ENCODE measurements at places on chromosomes 11 and 22.
A peak's percentile ranks its signal among the peaks of the same experiment; 100 is the strongest.

DNA sequence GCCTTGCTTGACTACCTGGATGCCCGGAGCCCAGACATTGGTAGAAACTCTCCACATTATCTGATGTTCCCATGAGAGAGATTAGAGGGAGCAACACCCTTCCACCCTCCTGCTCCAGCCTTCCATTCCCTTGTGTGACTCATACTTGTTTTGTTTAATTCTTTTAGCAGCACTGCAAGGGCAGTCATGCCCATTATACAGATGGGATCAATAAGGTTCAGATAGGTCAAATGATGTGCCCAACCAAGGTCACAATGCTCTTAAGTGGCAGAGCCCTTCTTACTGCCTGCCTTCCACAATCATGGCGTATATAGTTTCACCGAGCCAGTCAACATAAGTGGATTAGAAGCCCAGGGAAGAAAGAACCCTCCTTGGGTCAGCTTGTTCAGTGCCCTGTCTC lies 6.6 kb upstream of the CCDC134 start:
- no peak for DNase-seq

DNA sequence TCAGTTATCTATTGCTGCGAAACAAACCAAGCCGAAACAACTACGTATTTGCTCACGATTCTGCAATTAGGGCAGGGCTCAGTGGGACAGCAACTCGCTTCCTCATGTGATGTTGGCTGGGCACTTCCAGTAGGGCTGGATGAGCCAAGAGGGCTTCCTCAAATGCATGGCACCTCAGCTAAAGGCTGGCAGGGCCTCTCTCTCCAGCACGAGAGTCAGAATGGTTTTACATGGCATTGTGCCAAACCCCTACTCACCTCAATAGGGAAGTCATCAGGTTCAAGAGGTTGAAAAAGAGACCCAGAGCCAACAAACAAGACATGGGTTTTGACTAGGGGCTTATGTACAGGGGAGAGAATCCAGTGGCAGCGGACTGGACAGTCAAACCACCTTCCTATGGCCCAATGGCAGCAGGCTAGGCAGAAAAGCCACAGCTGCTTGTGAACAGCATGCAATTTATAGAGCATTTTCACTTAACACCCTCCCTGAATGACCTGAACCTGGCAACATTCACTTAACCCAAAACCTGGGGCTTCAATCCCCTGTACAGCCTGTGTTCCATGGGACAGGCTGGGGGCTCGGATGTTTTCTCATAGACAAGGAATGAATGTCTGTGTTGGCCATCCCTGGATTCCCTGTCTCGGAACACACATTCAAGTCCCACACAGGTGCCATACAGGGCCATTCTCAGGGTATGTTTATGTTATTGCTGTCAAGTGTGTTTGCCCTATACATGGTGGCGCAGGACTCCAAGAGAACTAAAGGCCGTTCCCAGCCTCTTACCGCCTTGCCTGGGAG lies 154.2 kb upstream of the NAV2 start:
- DNase-seq = no peak

- DNase-seq = no peak
Measured at GRCh38 chr11:94400050-94400449, 1.2 kb downstream of the GPR83 start.

- no peak for DNase-seq
Measured at GRCh38 chr22:24565077-24565476, 9.3 kb downstream of the SNRPD3 start.

GRCh38 chr11:45022294-45023064 lies 71.8 kb upstream of the TP53I11 start:
- DNase-seq = no peak

GRCh38 chr11:83569134-83569805 lies 283.1 kb upstream of the CCDC90B start:
- no peak for DNase-seq

- DNase-seq = no peak
Measured at GRCh38 chr11:121793291-121793690, 322.7 kb downstream of the BLID start.

DNA sequence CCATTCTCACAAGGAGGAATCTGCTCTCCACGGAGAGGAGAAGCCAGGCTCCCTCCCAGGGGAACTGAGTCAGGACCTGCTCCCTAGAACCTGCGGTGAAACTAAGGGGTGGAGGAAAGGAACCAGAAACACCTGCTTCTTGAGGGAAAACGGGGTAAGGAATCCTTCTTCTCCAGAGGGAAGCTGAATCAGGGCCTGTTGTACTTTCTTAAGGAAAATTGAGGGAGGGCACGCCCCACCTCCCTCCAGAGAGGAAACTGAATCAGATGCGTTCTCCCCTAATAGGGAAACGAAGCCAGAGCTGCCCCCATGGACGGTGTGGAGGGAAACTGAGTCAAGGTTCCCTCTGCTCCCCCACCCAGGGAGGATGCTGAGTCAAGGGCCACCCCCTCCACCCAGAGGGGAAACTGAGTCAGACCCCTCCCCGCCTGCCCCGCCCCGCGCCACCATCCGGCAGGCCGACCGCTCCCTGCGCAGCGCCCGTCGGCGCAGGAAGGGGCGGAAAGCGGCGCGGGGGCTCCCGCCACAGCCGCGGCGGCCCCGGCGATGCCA lies 393 bp downstream of the RELA start:
- no peak for DNase-seq

GRCh38 chr11:128291835-128292234 lies 295.5 kb downstream of the ETS1 start:
- DNase-seq = no peak

DNA sequence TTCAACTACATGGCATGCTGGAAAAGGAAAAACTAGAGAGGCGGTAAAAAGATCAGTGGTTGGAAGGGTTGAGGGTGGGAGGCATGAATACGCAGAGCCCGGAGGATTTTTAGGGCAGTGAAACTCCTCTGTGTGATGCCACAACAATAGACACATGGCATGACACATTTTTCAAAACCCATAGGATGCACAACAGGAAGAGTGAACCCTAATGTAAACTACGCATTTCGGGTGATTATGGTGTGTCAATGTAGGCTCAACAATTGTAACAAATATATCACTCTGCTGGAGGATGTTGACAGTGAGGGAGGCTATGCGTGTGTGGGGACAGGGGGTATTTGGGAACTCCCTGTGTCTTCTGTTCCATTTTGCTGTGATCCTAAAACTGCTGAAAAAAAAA lies 15.7 kb upstream of the FAM83F start:
- no peak for DNase-seq

GRCh38 chr11:64299847-64300648 lies at the start of gene CATSPERZ:
Gene CATSPERZ (plus strand): TSS chr11:64300358. CDS start chr11:64300411, 53 bp downstream.
- no peak for DNase-seq

DNA sequence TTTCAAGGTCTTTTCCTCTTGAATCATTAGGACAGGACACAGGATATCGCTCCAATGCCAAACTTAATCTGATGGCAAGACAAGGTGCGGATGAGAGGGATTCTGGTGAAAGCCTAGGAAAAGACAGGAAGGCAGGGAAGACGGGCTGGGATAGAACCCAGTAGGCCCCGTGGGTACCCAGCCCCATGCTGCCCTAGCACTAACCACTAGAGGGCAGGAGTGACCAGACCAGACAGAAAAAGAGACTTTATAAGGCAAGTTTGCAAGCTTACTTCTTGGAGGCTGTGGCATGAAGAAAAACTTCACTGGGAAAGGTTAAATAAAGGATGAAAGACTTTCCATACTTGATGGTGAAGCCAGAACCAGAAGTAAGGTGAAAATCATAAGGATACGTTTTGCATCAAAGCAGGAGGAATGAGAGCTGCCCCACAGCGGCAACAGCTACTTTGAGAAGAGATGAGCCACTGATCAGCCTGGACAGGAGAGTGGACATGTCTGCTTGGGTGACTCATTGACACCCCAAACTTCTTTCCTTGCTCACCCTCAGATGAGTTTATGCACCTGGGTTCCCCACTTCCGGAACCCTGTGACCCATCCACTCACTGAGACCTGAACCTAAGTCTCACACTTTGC lies 39.8 kb downstream of the SYN3 start:
- DNase-seq = peak; percentile 73

- DNase-seq = no peak
Measured at GRCh38 chr11:128324531-128325141, 262.7 kb downstream of the ETS1 start.

DNA sequence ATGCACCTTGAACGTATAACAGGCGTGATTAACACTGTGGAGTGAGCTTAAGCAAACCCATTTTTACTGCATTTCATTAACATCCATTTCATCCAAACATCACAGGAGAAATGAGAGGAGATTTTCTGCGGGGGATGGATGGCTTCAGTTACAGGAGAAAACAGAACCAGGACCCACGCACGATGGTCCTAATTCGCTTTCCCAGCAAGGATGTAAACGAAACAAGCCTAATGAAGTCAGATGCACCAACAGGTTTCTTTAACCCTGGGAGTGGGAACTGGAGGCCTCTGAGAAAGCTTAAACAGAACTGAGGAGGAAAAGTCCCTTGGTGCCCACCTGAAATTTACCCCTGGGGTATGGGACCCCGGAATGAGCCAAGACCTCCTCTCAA lies 2.7 kb downstream of the CADM1 start:
- peak; percentile 16 for DNase-seq

GRCh38 chr11:37502202-37502601 lies 904.2 kb upstream of the RAG2 start:
- no peak for DNase-seq

GRCh38 chr11:127962416-127962815 lies 624.9 kb downstream of the ETS1 start:
- DNase-seq = no peak

- no peak for DNase-seq
Measured at GRCh38 chr22:30810105-30810504, 115.4 kb downstream of the OSBP2 start.

DNA sequence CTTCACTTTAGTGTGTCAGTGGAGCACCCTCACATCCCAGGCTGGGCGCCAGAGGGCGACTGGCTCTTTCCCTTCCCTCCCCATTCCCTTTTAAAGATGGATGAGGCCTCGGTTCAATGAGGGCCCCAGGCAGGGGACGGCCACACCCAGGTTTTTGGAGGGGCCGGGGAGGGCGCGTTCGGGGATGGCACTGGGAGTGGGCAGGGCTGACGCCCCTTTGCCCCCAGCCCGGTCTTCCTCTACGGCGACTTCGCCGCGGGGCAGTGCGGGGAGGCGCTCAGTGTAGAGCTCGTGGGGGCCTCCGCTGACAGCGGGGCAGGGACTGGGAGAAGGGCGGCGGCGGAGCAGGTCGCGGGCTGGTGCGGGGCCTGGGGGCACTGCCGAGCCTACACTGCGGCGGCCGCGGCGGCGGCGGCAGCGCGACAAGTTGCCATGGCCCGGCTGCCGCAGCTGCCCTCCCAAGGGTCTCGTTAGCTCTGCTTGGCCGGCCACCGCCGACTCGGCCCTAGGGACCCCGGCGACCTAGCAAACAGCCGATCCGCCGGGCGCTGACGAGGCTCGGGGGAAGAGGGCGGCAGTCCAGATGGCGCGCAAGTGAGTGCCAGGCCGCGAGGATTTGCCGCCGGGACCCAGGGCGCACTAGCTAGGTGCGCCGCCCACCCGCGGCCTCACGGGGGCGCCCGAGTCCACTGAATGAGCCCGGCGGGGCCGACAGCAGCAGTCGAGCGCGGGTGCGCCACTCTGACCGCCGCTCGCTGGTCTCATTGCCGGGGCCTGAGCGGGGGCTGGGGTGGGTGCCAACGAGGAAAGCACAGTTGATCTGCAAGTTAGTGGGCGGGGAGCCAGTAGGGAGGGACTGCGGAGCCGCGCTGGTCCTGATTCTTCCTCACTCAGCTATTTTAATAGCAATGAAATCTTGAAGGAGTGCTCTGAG lies 92.7 kb downstream of the RRM1 start:
- DNase-seq = peak; percentile 92

DNA sequence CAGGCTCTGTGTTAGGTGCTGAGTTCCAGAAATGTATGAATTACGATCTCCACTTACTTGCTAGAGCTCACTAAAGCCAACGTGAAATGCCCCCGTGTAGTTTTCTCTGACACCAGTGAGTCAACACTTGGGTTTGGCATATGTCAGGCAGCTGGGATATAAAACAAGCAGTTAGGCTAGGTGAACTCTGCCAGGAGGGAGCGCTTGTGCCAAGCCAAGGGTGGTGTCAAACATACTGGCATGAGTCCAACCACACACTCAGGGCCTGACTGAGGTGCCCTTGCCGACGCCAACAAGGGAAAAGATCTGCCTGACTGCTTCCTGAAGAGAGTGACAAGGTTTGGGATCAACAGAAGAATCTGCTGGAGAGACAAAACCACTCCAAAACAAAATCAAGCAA lies 167.8 kb upstream of the NARS2 start:
- DNase-seq = no peak

- peak; percentile 36 for DNase-seq
Measured at GRCh38 chr22:29055192-29055830, 6.3 kb downstream of the C22orf31 start.

- DNase-seq = no peak
Measured at GRCh38 chr22:35555483-35555890, 14.9 kb downstream of the RASD2 start.

- peak; percentile 74 for DNase-seq
Measured at GRCh38 chr11:93081694-93082093, 112.2 kb downstream of the MTNR1B start.

GRCh38 chr22:28977060-28977459 lies 84.6 kb downstream of the C22orf31 start:
- DNase-seq = peak; percentile 24

DNA sequence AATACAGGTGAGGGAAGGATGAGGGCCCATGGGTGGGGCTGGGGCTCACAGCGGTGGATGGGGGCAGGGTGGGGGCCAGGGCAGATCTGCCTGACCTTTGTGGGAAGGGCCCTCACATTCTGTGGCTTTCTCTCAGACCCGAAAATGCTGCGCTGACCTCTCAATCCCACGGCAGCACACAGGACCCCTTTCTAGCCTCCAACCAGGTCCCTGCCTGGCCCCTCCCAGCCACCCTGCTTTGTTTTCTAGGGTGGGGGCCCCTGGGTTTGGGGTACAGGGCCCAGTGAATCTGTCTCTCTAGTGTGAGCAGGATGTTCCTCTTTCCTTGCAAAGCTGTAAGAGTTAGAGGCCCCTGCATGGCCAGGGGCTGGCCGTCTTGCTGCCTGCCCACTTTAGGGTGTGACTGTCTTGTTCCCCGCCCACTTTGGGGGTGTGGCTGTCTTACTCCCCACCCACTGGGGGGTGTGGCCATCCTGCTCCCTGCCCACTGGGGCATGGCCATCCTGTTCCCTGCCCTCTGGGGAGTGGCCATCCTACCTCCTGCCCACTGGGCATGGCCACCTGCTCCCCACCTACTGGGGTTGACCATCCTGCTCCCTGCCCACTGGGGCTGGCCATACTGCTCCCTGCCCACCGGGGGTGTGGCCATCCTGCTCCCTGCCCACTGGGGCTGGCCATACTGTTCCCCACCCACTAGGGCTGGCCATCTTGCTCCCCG lies 11.5 kb downstream of the PARVG start:
- DNase-seq = peak; percentile 50

- DNase-seq = peak; percentile 32
Measured at GRCh38 chr11:57364851-57365660, 15.9 kb downstream of the PRG3 start.

GRCh38 chr11:110162216-110162615 lies 69.0 kb downstream of the ZC3H12C start:
- DNase-seq = no peak

DNA sequence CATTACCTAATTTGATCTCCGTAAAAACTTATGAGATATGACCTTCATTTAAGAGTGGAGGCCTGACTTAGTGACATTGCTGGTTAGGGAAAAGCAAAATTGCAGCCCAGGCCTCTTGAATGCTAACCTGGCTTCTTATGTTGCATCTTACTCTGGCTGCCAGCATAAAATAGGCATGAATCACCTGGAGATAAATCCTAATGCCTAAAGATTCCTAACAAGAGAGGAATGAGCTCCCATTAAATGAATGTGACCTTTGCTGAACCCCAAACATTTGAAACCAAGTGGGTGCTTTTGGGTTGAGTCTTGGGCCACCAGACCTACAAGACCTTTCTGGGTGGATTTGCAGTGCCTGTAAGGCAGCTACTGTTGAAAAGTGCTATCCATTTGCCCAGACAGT lies 1145.6 kb upstream of the TENM4 start:
- DNase-seq = no peak

- no peak for DNase-seq
Measured at GRCh38 chr11:34928268-34928959, 12.0 kb downstream of the PDHX start.

Data from neural progenitor cell (in vitro differentiated cells).